ENCODE measurements at places on chromosomes 6 and 20.

- DNase-seq = no peak
These were observed 228.9 kb downstream of the HIVEP2 start for GRCh38 chr6:142716097-142716496.

DNA sequence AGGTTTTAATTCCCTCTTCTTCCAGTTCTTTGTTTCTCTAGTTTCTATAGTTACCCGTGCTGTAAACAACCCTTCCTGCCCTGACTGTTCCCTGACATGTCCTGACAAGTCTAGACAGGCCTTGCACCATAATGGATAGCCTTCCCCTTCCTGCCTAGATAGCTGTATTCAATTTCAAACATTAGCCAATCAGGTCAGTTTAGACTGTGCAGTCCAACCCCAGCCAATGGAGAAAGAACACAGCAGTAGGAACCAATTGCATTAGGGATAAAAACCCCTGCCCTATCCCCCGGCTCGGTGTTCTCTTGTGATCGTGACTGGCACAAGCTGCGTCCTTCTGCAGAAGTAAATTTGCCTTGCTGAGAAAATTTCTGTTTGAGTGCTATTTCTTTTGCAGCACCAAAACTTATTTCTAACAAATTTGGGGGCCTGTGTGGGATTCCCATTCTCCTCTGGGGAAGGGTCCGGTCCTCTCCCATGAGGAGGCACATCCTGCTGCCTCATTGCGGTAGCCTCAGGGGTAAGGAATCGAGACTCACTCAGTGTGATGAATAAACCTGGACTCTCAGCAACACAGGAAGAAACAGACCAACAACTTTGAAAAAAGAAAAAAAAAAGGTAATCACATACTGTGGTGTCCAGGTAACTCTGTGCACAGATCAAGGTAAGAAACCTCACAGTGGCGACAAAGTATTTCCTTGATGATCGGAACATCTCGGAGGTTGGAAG is 248.7 kb upstream of the ECI2 start:
- DNase-seq = no peak

GRCh38 chr6:125947615-125948014 is 9.0 kb upstream of the HINT3 start:
- no peak for DNase-seq

GRCh38 chr6:161137839-161138542 is 135.9 kb downstream of the AGPAT4 start:
- DNase-seq = no peak

DNA sequence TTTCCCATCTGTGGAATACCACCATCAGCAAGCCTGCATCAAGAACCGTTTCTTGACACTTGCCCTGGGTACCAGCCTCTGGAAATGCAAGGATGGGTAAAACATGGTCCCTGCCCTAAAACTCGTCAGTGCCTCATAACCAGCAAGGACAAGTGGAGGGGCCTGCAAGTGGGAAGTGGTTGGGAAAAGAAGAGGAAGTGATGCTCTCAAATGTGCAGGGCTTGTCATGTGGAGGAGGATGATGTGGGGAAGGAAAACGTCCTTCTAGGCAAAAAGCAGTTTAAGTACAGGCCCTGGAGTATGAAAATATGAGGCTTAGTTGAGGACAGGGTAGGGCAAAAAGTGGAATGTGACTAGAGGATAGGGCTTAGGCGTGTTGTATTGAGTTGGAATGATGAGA is 19.0 kb downstream of the RREB1 start:
- DNase-seq = no peak

GRCh38 chr6:3233321-3233720 is 5.9 kb upstream of the TUBB2B start:
- no peak for DNase-seq

- DNase-seq = no peak
These were observed 252.9 kb upstream of the ZFP64 start for GRCh38 chr20:52444455-52444854.

DNA sequence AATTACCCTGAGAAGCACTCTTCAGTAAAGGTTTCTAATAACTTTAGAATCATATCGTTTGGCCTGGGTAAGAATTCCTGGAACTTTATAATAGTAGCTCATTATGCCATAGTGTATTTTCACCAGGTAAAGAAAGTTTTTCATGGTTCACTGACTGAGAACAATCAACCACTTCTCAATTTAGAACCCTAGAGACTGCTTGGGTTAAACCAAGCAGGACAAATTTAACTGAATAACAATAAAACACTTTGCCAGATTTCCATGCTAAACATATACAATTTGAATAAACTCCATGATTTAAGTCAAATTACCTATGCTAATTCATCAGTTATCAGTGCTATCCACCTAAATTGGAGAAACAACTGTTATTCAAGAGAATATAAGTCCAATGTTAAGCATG is 99.4 kb downstream of the PLG start:
- no peak for DNase-seq

DNA sequence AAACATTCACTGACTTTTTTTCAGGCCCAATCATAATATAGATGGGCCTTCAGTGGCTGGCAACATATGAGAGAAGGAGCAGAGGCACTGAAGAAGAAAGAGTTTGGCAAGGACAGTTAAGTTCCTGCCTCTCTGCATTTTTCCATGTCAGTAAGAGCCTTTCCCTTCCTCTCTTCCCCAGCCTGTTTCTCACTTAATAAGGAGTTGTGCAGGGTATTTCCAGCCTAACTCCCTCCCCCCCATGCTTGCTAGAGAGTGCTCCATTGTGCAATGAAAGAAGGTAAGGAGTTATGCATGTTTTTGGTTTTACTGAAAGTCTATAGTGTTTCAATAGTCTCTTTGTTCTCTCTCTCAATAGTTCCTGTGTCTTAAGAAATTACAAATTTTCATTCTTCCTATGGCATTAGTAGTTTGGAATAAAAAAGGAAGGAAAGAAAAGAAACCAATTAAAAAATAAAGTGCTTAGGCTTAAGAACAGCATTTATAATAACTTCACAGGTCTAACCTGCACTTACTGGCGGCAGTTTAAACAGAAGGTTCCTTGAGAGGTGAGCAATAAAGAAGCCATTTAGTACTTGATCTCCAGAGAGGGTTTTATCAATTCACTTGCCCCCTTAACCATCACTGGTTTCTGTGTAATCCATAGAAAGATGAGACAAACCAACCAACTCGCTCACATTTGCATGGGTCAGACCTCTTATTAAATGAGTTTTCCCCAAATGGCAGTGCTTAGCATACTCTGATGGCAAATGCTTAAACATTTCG is 251.1 kb downstream of the PTPRT start:
- DNase-seq = peak; percentile 19

DNA sequence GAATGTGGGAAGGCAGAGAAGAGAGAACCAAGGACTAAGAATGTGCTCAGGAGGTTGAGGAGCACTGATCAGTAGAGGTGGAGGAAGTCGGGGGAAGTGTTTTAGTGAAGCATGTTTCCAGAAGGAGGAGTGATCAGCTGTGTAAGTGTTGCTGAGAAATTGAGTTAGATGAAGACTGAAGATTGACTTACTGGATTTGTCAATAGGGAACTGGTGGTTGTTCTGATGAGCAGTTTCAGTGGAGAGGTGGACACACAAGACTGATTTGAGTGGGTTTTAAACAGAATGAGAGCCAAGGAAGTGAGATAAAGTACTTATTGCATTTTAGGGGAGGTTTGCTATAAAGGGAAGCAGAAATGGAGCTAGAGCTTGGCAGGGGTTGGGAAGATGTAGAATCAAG is 182.6 kb downstream of the CDKAL1 start:
- no peak for DNase-seq

DNA sequence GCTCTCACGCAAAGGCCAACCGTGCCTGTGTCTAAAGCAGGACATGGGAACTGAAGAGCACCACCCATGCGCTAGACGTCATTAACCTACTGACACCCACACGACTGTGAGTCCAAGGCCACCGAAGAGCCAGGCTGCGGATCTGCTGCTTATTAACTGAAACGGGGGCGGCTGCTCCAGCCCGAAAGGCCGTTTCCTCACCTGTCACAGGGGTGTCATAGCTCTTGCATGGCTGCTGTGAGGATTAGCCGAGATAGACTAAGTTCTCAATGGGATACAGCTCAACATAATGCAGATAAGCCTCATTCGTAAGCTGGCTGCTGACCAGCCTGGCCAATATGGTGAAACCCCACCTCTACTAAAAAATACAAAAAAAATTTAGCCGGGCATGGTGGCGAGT is 26.7 kb downstream of the OVOL2 start:
- no peak for DNase-seq

- no peak for DNase-seq
These were observed 638.5 kb downstream of the EPM2A start for GRCh38 chr6:145096846-145097245.

GRCh38 chr20:48285656-48286055 is 500.4 kb upstream of the SULF2 start:
- no peak for DNase-seq

DNA sequence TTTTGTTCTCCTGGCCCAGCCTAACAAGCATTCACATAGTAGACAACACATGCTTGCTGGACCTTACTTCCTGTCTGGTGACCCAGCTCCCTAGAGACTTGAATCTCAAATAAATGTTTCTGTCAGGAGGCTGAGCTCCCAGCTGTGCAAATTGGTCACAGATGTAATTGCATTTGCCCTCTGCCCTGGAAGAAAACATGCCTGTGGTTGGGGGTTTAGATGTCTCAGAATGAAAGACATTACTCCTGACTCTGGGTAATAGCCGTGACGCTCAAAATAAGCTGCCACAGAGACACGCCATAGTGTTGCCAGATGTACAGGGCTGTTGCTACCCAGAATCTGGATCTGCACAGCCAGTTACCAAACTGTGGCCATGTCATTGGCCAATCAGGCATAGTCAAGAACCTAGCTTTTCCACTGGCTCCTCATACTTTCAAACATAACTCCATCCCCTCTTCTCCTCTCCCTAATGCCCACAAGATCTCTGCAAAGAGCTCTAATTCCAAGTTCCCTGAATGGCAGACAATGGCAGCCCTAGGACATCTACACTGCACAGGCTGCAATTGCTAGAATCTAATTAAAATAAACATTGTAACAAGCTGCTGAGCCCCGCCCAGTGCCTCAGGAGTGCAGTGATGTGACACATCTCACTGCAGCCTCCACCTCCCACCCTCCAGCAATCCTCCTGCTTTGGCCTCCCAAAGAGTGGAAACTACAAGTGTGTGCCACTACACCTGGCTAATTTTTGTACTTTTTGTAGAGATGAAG is 32.8 kb upstream of the GMPR start:
- peak; percentile 63 for DNase-seq

DNA sequence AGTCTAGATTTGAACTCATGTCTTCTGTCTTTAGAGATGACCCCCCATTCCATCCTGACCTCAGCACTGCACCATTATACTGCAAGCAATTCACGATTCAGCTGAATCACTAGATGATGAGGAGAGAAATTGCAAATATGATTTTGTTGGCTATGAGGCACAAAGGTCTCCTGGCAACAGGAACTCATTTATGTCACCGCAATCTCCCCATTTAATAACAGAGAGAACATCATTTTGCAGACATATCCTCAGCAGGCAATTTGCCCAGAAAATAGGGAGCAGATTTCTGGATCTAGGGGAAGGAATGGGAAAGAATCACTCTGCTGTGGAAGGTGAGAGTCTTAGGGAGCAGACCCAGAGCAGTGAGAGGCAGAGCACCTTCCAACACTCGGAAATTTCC is 303.0 kb downstream of the PAX1 start:
- DNase-seq = no peak

GRCh38 chr6:5744497-5744896 is 262.2 kb downstream of the NRN1 start:
- no peak for DNase-seq

DNA sequence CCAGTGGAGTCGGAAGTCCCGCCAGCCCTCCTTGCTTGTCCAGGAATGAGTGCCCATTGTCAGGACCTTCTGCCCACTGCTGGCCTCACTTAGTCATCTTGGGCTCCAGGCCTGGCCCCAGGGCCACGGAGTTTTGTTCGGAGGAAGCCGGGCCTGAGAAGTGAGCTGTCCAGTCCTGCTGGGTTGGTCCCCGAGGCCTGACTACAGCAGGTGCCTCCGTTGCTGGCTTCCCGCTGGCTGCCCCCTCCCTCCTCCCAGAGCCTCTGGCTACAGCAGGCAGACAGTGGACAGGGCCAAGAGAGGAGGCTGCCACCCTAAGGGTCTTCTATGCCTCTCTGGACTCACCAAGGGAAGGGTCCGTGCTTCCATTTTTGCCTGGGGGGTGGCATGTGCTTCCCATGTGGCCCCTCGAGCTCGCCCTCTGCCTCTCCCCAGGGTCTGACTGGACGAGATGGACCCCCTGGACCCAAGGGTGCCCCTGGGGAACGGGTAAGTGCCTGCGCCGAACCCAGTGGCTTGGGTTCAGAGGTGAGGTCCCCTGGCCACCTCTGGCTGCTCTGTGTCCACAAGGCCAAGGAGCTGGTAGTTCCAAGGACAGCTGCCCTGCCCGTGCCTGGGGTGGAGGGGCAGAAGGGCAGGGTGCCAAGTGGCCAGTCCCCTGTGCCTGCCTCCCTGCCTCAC is 2.8 kb downstream of the COL9A3 start:
- no peak for DNase-seq

DNA sequence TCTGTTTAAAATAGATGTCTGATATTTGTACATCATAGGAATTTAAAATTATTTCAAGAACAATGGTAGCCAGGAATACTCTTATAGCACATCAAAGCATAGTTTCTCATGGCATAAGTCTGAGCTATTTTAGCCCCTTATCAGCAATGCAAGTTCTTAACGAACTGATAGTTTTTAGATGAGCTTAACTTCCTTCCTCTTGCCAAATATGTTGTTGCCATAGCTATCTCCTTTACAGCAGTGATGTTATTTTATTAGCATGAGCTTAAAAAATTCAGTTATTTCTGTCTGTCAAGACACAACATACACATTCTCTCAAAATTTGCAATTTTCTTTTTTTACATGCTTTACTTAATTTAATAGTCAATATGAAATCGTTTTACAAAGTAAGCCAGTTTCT is 867.2 kb downstream of the PHF3 start:
- DNase-seq = no peak

DNA sequence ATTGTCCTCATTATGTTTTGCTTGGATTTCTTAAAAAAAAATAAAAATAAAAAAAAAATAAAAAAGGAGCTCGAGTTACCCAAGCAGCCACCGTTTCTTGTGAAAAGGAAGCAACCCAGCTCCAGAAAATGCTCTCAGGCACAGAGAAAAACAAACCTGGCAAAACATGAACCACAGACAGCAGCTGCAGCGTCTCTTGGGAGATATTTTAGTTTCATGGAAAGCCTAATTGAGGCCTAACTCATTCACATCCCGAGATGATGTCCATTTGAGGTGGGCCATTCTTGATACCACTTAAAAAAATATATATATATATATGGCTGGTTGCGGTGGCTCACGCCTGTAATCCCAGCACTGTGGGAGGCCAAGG is 13.7 kb upstream of the MRAP2 start:
- peak; percentile 27 for DNase-seq
